Esophagus mucosa (tissue), 1 donor: ENCODE measurements at places on chromosomes 16 and 17. TPM values are rescaled to one million over a fixed set of nuclear protein-coding genes. Genes with fewer than 3 reads are reported as not detected.

Gene ACSM2A
- not detected for total RNA-seq

Gene IL17C
- not detected for total RNA-seq

Gene KRTAP4-5
- not detected for total RNA-seq

Gene BTBD17
- not detected for total RNA-seq

Gene PGS1
- total RNA-seq = 15.9 TPM

Gene KRT27
- total RNA-seq = not detected

Gene AOC2
- total RNA-seq = 0.44 TPM

Gene MYH8
- total RNA-seq = not detected

Gene OR3A3
- not detected for total RNA-seq

Gene ERN1
- total RNA-seq = 18.5 TPM

Gene CDH13
- 8.4 TPM for total RNA-seq

Gene ABCA6
- 2.4 TPM for total RNA-seq

Gene CA4
- total RNA-seq = 0.36 TPM

Gene ZKSCAN2
- total RNA-seq = 2.3 TPM

Gene HEATR9
- not detected for total RNA-seq

Gene MIF4GD
- 18.4 TPM for total RNA-seq

Gene TSPOAP1
- total RNA-seq = 2.6 TPM

Gene CHRNE
- 0.32 TPM for total RNA-seq

Gene CCL16
- not detected for total RNA-seq

Gene C17orf50
- not detected for total RNA-seq

Gene UTS2R
- not detected for total RNA-seq

Gene C16orf86
- 0.84 TPM for total RNA-seq

Gene DYNLRB2
- total RNA-seq = not detected

Gene KRTAP2-3
- total RNA-seq = not detected

Gene CTNS
- total RNA-seq = 4.9 TPM

Gene NPIPA7
- total RNA-seq = 9.4 TPM

Gene HBZ
- total RNA-seq = not detected

Gene CFAP97D1
- total RNA-seq = not detected

Gene DBNDD1
- 13.9 TPM for total RNA-seq

Gene MFAP4
- 5.2 TPM for total RNA-seq

Gene CHP2
- total RNA-seq = 0.08 TPM

Gene UBE2O
- 17.2 TPM for total RNA-seq

Gene INTS2
- 8.6 TPM for total RNA-seq

Gene SUPT6H
- total RNA-seq = 31.8 TPM

Gene NOS2
- total RNA-seq = not detected

Gene HSD17B2
- total RNA-seq = 1.7 TPM

Gene TEX14
- 0.24 TPM for total RNA-seq

Gene XAF1
- total RNA-seq = 13.0 TPM

Gene TBC1D3
- not detected for total RNA-seq

Gene TMEM92
- total RNA-seq = 0.88 TPM

Gene TPSB2
- total RNA-seq = 4.5 TPM

Gene RDM1
- 1.1 TPM for total RNA-seq

Gene CDRT4
- total RNA-seq = 4.7 TPM

Gene RRN3
- total RNA-seq = 16.5 TPM

Gene KRT15
- 2,810 TPM for total RNA-seq

Gene NPIPA5
- total RNA-seq = 5.1 TPM

Gene ARHGAP27
- 69.0 TPM for total RNA-seq

Gene G6PC1
- total RNA-seq = not detected

Gene DPEP1
- not detected for total RNA-seq

Gene ANKFN1
- total RNA-seq = not detected

Gene BPTF
- total RNA-seq = 47.8 TPM

Gene TEKT5
- total RNA-seq = not detected
